ENCODE measurements at places on chromosomes 4 and X. TPM values are rescaled to one million over a fixed set of nuclear protein-coding genes. Genes with fewer than 3 reads are reported as not detected.

GRCh38 chr4:20662851-20663250 is 37.4 kb upstream of the PACRGL start:
- H3K27ac ChIP-seq, result no peak overlapping the region
- no peak overlapping the region for H3K4me3 ChIP-seq

GRCh38 chr4:37715889-37716402 is 29.8 kb upstream of the RELL1 start:
- H3K27me3 ChIP-seq, result no peaks in the 10 kb centered on the region
- H3K36me3 ChIP-seq, result no peaks in the 10 kb centered on the region
- DNase-seq, result no peak
- no peaks in the 10 kb centered on the region for H3K4me1 ChIP-seq
- H3K4me3 ChIP-seq, result no peak overlapping the region
- H3K27ac ChIP-seq, result no peak overlapping the region

USP26 gene
- polyA plus RNA-seq, result not detected

DNA sequence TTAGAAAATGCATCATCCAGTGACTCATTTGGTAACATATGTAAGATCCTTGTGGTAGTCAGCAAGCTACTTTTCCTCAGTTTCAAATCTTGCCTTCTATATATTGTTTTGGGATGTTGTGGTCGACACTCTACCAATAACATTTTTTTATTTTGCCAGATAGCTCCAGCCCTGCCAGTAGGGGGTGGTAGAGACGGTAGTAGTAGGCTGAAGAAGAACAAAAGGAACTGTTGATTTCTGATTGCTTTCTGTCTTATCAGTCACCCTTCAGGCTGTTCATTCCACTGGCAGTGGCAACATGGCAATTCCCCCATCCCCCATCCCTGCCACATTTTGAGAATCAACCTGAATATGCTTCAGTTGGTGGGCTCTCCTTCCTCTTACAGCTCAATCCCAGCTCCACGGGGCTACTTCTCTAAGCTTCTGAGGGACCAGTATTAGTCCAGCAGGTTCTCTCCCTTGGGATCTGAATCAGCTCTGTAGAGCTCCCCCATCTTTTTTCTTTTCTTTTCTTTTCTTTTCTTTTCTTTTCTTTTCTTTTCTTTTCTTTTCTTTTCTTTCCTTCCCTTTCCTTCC is 171.5 kb upstream of the VEGFC start:
- no peak for DNase-seq
- H3K4me1 ChIP-seq, result no peaks in the 10 kb centered on the region
- H3K27ac ChIP-seq, result no peak overlapping the region
- H3K4me3 ChIP-seq, result no peak overlapping the region
- no peaks in the 10 kb centered on the region for H3K36me3 ChIP-seq
- no peaks in the 10 kb centered on the region for H3K27me3 ChIP-seq

- no peaks in the 10 kb centered on the region for H3K27me3 ChIP-seq
- H3K36me3 ChIP-seq, result no peaks in the 10 kb centered on the region
- no peaks in the 10 kb centered on the region for H3K4me1 ChIP-seq
- H3K4me3 ChIP-seq, result no peak overlapping the region
- no peak for DNase-seq
These were observed 233.0 kb downstream of the DKK2 start for GRCh38 chr4:106803083-106803482.
